NCI-H2107 (cell line): ENCODE measurements at places on chromosomes 13 and 19.

DNA sequence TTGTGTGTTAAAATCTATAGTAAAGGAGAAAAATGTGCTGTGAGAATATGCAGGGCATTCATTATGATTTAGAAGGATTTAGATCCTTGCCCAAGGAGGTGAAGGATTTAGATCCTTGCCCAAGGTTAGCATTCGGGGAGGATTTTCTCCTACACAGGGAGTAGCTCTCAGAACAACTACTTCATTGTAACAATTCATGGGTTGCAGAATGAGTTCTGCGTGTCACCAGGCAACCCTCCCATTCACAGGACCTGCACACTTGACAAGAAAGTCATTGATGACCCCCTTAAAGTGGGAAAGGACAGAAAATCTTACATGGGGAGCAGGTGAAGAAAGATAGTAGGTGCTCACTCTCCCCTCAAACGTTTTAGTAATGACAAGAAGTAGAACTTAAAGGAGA, 167.1 kb upstream of the MAB21L1 start:
- no peak for DNase-seq

DNA sequence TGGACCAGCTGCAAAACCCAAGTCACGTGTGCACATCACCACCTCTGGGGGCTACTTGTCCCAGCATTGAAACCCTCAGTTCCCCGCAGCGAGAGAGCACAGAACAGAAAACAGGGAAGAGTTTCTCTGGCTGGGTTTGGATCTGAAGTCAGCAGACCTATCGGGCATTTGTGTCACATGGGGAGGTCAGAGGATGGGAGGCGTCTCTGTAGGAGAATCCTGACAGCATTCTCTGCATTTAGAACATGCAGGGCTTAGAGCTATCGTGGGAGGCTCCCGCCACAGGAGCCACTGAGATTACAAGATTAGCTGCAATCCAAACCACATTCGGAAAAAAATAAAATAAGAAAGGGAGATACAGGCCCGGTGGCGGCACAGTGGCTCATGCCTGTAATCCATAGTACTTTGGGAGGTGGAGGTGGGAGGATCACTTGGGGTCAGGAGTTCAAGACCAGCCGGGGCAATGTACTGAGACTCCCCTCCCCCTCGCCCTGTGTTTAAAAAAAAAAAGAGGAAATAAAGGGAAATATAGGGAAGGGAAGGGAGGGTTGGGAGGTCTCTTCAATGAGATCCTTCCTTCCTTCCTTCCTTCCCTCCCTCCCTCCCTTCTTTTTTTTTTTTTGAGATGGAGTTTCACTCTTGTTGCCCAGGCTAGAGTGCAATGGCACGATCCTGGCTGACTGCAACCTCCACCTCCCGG, 2.9 kb upstream of the TLE6 start:
- DNase-seq: no peak

GRCh38 chr13:47044842-47045241, 148.0 kb upstream of the HTR2A start:
- no peak for DNase-seq

GRCh38 chr19:49431330-49431749, 6.2 kb downstream of the GFY start:
- no peak for DNase-seq

GRCh38 chr19:3319643-3320353, 46.6 kb upstream of the NFIC start:
- DNase-seq: no peak

- no peak for DNase-seq
Measured at GRCh38 chr13:99865420-99865930, 106.1 kb downstream of the ZIC5 start.

DNA sequence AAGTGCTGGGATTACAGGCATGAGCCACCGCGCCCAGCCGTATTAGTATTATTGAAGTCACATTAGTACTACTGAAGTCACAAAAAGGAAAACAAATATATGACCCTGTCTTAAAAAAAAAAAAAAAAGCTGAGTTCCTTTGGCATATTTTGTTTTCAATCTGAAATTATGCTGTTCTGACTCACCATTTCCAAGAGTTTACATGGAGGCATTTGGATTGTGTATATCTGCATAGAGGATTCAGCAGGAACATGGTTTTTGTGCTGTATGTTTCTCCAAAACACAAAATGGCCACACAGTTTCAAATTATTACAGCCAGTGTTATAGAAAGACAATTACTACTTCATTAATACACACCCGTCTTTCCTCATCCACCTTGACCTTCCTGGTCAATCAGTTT, 103.5 kb upstream of the TSC22D1 start:
- no peak for DNase-seq

GRCh38 chr13:104357174-104357573, 1291.0 kb upstream of the SLC10A2 start:
- DNase-seq: no peak

DNA sequence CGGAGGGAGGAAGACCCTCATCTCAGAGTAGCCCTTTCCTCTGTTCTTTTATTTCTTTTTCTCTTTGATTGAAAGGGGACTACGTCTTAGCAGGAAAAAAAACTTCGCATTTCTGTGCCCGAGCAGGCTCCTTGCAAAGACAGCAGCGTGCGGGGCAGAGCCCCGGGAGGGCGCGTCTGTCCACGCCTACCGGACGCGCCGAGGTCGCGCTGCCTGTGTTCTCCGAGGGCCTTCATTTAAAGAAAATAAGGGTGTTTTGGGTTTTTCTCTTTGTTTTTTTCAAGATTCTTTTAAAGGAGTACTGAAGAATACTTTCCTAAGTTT, 29.2 kb downstream of the CERS1 start:
- DNase-seq: no peak

GRCh38 chr13:26220575-26220974, 1.5 kb downstream of the RNF6 start:
- DNase-seq: no peak
